ENCODE measurements at places on chromosomes 4 and X.

DNA sequence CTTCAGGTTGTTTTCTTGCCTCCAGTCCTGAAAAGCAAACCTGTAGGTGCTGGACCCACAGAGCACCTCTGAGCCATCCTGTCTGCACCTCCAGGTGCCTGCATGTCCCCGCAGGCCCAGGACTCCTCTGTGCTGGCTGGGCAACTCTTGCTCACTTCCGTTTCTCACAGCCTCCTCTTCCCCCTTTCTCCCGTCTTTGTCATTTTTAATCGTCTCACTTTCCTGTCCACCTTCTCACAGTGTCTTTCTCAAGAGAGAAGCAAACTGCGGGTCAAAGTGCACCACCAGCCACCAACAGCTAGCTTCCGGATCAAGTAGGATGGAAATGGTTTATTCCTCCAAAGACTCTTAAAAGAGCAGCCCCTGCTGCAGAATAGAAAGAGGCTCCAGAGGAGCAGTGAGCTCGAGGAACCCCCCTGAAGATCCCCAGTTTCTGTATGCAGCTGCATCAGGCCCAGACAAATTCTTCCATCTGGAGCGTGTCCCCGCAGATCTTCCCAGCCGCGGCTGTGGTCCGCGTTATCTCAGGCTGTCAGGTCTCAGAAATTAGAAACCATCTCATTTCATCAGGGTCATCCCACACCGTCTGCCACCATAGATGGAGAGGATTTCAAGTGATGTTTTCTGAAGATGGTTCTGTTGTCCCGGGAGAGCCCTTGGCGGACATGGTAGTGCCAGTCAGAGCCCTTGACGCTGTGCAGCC lies 87.7 kb downstream of the FHDC1 start:
- DNase-seq, result no peak

- no peak for DNase-seq
Observed at GRCh38 chr4:165737309-165737972, 135.6 kb upstream of the TLL1 start.

DNA sequence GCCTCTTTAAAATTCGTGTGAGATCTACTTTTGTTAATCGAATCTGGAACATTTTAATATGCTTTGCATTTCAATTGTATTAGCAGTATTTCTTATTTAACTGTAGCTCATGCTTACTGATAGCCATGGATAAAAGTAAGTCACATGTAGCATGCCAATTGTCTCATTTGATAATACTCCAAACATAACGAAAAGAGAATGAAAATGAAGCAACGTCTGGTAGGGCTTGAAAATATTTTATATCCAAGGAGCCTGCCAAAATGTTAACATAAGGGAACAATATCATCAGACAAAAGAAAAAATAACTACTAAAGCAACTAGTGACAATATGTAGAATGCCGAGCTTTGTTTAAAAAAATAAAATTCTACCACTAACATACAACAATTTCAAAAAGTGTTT lies 94.1 kb upstream of the MID1 start:
- DNase-seq, result no peak

DNA sequence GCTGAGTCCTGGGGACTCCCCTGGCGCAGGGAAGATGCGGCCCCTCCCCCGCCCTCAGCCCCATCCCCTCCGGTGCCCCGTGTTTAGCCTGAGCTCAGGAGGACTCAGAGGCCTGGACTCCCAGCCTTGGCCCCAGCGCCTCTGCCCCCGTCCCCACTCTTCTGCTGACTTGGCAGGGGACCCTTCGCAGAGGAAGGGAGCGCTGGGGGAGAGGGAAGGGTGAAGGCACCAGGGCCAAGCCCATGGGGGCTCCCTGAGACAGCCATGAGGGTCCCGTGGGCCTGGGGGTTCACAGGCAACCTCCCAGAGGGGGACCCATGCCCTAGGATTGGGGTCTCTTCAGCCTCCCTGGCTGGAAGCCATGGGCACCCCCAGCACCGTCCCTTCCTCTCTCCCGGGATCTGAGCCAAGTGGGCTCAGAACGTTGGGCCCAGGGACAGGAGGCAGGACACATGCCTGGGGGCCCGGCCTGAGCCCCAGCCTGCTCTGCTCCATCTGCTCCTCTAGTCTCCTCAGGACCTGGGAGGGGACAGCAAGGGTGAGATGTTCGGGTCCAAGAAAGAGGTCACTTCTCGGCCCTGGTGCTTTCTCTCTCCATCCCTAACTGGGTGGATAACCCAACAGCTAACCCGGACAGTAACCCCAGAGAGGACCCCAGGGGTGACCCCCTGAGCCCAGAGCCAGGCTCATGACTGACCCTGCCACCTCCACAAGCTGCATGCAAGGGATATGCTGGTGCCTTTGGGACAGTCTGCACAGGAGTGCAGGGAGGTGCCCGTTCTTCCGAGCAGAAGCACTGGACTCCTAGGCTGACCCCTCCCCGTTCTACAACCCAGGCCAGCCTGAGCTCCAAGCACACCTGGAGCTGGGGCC lies 1.5 kb upstream of the CPLX1 start:
- DNase-seq, result no peak

DNA sequence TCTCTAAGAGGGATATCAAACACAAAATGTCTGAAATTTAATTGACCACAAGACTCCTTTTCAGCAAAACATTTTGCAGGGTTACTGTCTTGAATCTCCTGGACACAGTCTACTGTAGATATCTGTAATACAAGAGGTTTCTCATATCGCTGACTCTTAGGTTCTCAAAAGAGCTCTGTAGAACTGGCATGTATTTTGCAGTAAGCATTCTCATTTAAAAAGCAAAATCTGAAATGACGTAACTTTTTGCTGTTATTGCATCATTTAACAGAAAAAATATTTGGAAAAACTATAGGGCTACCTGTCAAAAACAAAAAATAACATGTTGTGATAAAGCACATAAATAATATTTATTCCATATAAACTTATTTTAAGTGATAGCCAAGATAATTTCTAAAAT lies 114.2 kb downstream of the CDS1 start:
- DNase-seq, result no peak

DNA sequence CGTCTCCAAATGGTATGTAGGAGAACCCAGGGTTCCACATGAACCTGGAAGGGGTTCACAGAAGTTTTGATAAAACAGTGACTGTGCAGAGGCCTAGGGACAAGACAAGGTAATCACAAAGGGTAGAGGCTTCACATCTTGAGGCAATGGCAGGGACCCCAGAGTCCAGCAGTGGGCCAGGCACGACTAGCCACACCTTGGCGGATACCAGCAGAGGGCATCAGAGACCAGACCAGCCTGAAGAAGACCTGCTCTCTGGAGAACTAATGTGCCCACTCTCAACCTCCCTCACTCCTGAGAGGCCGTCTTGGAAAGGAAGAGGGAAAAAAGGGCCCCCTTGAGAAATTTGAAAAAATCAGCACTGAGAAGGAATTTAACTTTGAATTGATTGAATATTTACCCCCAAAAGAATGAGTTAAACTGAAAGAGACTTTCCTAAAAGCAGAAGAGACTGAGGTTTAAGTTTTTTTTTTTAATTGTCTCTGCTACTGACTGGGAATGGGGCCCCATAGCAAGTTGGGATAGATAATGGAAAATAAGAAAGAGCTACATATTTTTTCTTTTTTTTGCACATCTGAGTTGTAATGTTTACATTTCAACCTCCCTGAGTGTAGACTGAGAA lies 243.8 kb upstream of the JADE1 start:
- no peak for DNase-seq

DNA sequence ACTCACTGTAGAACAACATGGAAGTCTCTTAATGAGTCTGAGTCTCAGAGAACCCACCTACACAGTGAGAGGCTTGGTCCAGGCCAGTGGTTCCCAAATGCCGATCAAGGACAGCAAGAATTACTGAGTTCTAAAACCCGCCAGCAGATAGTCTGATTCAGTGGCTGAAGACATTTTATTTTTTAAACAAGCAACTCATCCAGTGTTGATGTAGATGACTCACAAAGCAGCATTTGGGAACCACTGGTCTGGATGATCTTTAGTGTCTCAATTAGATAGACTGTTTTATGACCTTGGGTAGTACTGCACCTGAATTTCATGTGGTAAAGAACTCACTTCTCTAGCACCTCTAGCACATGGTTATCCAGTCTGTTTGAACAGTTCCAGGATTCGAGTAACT lies 193.6 kb downstream of the FBXW7 start:
- DNase-seq, result no peak

- DNase-seq, result no peak
Observed at GRCh38 chrX:23195761-23196160, 138.9 kb upstream of the PTCHD1 start.

GRCh38 chrX:119442286-119442685 lies 26.0 kb upstream of the SLC25A5 start:
- no peak for DNase-seq

- DNase-seq, result no peak
Observed at GRCh38 chrX:54359408-54359807, 1.6 kb upstream of the WNK3 start.

GRCh38 chrX:124836786-124837185 lies 482.9 kb upstream of the TEX13C start:
- no peak for DNase-seq

DNA sequence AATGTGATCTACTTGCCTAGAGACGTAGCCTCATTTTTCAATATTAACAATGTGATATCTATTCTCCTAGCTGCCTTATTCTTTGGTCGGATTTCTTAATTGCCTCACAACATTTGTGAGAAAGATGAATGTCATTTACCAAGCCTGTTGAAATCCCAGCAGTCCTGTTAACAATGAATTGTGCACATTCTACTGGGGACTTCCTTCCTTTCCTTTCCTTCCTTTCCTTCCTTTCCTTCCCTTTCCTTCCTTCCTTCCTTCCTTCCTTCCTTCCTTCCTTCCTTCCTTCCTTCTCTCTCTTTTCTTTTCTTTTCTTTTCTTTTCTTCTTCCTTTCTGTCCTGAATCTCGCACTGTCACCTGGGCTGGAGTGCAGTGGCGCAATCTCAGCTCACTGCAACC lies 107.1 kb downstream of the GPAT3 start:
- no peak for DNase-seq

DNA sequence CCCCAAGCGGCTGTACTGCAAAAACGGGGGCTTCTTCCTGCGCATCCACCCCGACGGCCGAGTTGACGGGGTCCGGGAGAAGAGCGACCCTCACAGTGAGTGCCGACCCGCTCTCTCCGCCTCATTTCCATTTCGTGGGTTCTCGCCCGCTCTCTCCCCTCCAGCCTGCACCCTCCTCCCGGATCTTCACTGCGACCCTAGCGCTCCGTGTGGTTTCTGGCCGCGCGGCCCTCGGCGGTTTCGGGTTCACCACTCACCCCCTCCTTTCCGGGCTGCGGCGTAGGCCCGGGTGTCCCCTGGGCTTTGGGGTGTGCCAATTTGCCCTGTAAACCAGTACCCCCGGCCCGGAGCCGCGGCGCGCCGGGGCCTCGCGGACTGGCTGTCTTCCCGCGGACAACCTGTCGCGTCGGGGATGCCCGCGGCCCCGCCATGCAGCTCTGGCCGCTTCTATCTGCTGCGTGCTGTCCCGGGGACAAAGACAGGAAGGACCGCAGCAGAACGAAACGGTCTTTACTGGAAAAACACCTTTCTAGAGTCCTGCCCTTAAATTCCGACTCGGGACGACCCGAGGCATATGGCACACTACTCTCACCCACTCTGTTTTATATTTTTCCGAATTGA lies 737 bp downstream of the FGF2 start:
- no peak for DNase-seq

GRCh38 chr4:25837107-25837506 lies 25.7 kb downstream of the SEL1L3 start:
- no peak for DNase-seq

- no peak for DNase-seq
Observed at GRCh38 chr4:123167931-123168330, 228.7 kb upstream of the SPRY1 start.

DNA sequence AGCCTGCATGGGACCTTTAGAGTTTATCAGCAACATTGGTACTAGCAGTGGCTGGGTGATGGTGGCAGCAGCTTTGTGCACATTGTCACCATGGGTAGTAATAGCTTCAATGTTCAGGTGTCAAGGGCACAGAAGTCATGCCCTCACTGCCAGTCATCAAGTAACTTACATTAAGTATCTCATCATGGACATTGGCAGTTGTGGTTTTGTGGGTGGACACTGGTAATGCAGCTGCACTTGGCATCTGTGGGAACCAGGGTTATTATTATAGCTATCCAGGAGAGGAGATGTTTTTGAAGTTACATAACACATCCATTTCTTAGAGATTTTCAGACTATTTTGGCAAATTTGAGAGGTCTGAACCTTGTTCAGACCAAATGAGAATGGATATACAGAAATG lies 243.2 kb upstream of the NOCT start:
- no peak for DNase-seq

GRCh38 chr4:131430302-131430701 lies 1718.8 kb upstream of the PCDH10 start:
- DNase-seq, result no peak

DNA sequence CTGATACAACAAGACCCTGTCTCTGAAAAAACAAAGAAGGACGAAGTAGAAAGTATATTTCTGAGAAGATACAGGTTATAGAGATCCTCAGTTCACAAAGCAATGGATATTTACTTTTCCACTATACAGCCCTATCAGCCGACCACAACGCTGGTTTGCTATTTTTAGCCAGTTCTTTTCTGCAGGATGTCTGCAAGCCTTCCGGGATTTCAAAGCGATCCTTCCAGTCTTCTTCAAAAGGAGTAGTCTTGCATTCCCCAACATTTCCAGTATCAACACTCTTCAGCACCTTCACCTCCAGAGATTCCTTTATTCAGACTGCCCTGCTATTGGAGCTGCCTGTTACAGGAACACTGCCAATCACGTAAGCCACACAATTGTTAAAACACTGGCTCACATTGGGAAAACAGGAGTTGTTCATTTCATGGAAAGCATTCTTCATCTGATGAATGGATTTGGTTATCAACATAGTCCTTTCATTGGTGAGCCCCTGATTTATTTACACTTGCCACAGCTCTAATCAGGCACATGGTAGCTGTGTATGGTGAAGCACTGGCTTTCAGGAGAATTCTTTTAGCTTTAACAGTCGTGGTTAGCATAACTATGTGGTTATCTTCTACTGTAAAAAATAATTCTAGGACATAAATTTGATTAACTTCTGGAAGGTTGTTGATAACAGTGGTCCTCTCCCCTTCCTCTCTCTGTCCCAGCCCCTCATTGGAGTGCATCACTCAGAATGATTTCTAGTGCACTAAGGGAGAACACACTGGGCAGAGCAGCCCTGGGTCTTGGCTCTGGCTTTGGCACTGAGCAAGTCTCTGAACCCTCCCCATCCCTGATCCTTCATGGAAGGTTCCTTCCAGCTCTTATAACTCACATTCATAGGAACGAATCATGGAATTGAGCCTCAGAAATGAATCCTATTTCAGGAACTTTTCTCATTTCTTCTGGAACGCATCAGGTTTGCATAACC lies 109.9 kb upstream of the SORBS2 start:
- DNase-seq, result no peak
